T-helper 1 cell (primary cell): ENCODE measurements at places on chromosomes 1 and 21.

DNA sequence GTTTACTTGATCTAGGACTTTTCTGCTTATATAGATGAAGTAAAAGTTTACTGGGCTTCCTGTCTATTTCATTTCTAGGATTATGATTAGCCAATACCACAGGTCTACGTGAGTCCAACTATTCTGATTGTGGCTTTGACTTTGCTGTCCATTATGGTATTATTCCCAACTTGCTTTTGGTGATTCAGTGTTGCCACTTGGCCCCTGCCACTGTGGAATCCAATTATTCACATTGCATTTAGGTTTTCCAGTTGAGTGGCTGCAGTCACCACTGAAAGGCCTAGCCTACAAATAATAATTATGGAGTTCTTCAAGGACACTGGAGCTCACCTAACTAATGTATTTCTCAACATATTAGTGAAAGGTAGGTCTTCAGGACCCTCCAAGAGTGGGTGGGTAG lies 574.3 kb upstream of the USP24 start:
- no peak for DNase-seq

DNA sequence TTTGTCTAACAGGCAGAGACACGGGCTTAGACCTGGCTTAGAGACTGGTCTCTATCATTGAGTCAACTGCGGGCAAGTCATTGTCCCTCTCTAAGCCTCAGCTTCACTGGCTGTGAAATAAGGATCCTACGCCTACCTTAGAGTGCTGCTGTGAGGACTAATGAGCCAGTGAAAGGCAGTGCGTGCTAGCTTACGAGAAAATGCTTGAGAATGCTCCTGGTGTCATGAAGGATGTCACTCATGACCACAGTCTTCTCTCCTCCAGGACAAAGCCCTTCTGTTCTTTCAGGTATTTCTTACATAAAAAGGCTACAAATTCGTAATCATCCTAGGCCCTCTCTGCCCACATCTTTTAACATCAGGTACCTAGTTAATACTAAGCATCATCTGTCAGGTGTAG lies 16.5 kb upstream of the A3GALT2 start:
- DNase-seq, result no peak

- DNase-seq, result no peak
Observed at GRCh38 chr1:913491-914130, 10.1 kb upstream of the SAMD11 start.

GRCh38 chr1:14242123-14242522 lies 356.4 kb upstream of the KAZN start:
- no peak for DNase-seq

GRCh38 chr1:164983023-164983650 lies 373.4 kb downstream of the LMX1A start:
- no peak for DNase-seq

- no peak for DNase-seq
Observed at GRCh38 chr1:195866091-195866780, 742.0 kb downstream of the KCNT2 start.

DNA sequence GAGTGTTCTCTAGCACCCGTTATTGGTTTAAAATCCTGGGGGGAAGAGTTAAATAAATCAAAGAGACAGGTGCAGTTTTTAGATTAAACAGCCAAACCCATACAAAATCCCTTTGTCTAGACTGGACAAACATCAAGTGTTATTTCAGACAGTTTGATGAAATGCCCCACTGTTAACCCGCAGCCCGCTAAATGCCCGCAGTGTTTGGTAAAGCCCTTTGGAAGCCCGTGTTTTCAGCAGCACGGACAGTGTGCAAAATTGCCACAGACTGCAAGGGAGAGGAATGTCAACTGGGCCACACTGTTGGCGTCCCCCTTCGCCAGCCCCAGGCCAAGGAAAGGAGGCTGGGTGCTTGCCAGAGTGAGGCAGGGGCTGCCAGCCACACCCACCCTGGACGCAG lies 26.6 kb downstream of the AJAP1 start:
- no peak for DNase-seq

DNA sequence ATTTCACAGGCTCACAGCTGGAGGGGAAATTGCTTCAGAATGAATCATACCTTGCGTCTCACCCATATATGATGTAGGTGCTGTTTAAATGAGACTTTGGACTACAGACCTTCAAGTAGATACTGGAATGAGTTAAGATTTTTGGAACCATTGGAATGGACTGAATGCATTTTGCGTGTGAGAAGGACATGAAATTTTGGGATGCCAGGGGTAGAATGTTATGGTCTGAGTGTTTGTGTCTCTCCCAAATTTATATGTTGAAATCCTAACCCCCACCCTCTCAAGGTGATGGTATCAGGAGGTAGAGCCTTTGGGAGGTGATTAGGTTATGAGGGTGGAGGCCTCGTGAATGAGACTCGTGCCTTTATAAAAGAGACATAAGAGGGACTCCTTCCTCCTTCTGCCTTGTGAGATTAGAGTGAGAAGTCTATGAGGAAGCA lies 41.4 kb downstream of the KCNK1 start:
- no peak for DNase-seq
